ENCODE measurements at places on chromosomes 16 and 17. TPM values are rescaled to one million over a fixed set of nuclear protein-coding genes. Genes with fewer than 3 reads are reported as not detected.

NHLRC4 gene
- total RNA-seq, result 0.74 TPM

GNAO1 gene
- 16.2 TPM for total RNA-seq

CDT1 gene
- total RNA-seq, result 10.8 TPM

ESRP2 gene
- total RNA-seq, result 71.0 TPM

RUNDC3A gene
- 2.0 TPM for total RNA-seq

APPBP2 gene
- 23.6 TPM for total RNA-seq

ALOXE3 gene
- 1.5 TPM for total RNA-seq

DNA sequence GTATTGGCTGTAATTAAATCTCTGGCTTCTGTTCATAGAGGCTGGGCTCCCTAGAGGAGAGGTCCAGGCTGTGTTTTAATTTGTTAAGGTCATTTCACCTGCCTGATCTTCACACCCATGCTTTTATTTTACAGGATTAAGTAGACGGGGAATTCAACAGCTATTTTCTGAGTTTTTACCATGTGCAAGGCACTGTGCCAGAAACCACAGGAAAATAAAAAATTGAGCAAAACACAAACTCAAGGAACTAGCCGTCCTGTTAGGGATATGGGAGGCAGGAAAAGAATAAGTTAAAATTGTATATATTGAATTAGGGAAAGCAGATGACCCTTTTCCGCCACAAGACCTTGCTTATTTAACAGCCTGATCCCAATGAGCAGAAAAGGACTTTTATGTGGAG, 29.1 kb downstream of the HS3ST3A1 start:
- peaks cover 21% of the 10 kb centered on the region for H3K4me1 ChIP-seq
- no peak for DNase-seq
- no peak overlapping the region for H3K27ac ChIP-seq
- no peak overlapping the region for H3K4me3 ChIP-seq
- no peaks in the 10 kb centered on the region for H3K27me3 ChIP-seq

DNA sequence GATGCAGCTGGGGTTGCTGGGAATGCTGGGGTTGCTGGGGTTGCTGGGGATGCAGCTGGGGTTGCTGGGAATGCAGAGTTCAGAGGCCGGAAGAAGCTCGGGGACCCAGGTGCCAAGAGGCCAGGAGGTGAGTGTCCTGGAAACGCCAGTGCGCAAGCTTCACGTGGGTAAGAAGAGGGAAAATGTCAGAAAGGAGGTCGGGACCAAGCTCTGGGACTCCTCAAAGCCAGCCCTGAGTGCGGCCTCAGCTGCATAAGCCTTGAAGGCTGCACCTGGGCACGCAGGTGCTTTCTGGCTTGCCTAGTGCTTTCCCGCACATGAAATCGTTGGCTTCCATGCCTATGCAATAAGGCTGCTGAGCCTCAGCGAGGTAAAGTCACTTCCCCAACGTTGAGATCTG, 48.3 kb downstream of the PITPNM3 start:
- no peaks in the 10 kb centered on the region for H3K36me3 ChIP-seq
- H3K27ac ChIP-seq, result no peak overlapping the region
- H3K4me3 ChIP-seq, result no peak overlapping the region
- no peaks in the 10 kb centered on the region for H3K27me3 ChIP-seq

GRCh38 chr16:25633549-25633948, 58.2 kb upstream of the HS3ST4 start:
- no peak for DNase-seq
- no peaks in the 10 kb centered on the region for H3K27me3 ChIP-seq
- H3K36me3 ChIP-seq, result no peaks in the 10 kb centered on the region
- H3K4me1 ChIP-seq, result no peaks in the 10 kb centered on the region
- no peak overlapping the region for H3K4me3 ChIP-seq

DNA sequence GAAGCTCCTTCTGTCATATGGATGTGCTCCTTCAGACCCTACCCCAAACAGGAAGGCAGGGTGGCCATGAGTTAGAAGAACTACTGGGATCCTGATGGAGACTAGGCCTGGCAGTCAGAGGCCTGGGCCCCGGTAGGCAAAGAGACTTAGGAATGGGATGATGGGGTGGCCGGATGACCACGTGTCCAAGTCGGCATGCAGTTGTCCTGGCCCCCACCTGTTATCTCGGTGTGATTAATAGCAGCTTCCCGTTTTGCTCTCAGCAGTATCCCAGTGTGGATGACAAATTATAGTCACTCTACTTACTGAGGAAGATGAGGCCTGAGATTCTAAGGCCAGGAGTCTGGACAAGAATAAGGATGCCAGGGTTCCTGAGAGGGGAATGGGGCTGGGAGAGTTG, 1.5 kb downstream of the TNFSF12 start:
- no peaks in the 10 kb centered on the region for H3K36me3 ChIP-seq
- DNase-seq, result no peak
- no peaks in the 10 kb centered on the region for H3K27me3 ChIP-seq
- H3K27ac ChIP-seq, result peak overlapping the region; percentile 82
- H3K4me3 ChIP-seq, result no peak overlapping the region
- H3K4me1 ChIP-seq, result peaks cover 24% of the 10 kb centered on the region

DNA sequence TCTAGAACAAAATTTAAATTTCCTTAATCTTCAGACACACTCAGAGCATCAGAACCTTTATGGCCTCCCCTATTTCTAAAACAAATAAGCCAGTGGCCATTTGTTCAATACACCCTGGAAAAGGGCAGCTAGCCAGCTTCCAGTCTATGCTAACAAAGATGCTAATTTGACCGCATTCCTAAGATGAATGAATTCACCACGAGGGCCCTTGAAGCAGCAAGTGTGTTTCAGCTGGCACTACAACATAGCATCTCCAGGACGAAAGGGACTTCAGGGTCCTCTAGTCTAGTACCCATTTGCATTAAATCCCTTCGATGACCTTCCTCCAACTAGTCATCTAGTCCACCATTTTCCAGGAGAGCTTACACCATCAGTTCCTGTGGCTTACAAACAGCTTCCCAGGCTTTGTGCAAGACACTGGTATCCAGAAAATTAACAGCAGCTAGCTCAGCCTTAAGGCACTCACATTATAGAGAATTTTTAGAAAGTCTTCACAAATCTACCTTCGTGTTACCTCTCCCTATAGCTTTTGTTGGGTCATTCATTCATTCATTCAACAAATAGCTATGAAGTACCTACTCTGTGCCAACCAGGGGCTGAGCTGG, 10.9 kb downstream of the KRT37 start:
- H3K4me1 ChIP-seq, result peaks cover 37% of the 10 kb centered on the region
- H3K27me3 ChIP-seq, result no peaks in the 10 kb centered on the region
- H3K36me3 ChIP-seq, result no peaks in the 10 kb centered on the region

GRCh38 chr17:28112181-28112580, 69.7 kb downstream of the NLK start:
- no peak for DNase-seq
- H3K4me3 ChIP-seq, result no peak overlapping the region
- H3K27ac ChIP-seq, result peak overlapping the region; percentile 9

- H3K4me3 ChIP-seq, result no peak overlapping the region
- H3K27me3 ChIP-seq, result no peaks in the 10 kb centered on the region
- H3K4me1 ChIP-seq, result no peaks in the 10 kb centered on the region
Measured at GRCh38 chr16:81951564-81951963, 59.7 kb downstream of the SDR42E1 start.

DNA sequence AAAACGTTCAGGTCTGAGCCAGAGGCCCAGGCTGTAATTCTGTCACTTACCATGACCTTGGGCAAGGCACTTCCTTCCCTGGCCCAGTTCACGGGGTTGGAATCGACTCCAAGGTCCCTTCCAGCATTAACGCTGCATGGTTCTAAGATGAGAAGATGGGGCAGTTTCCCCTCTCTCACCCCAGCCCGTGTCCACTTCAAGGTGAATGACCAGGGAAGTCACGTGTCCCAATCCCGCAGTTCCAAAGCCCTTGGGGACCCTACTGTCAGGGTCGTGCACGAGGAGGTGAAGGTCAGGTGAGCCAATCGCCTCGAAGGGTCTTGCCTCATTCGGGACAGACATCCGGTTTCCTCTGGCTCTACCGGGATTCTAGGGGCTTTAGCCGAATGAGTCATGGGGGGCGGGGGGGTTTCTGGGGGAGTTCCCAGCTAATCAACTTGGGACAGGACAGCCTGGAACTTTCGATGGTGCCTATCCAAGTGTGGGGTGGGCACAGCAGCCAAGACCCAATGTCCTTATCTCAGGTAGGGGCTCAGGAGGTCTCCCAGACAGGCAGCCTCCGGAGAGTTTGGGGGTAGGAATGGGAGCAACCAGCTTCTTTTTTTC, 762 bp upstream of the CSF3 start:
- no peaks in the 10 kb centered on the region for H3K27me3 ChIP-seq
- no peak overlapping the region for H3K4me3 ChIP-seq
- H3K36me3 ChIP-seq, result no peaks in the 10 kb centered on the region
- peak overlapping the region; percentile 89 for H3K27ac ChIP-seq

DNA sequence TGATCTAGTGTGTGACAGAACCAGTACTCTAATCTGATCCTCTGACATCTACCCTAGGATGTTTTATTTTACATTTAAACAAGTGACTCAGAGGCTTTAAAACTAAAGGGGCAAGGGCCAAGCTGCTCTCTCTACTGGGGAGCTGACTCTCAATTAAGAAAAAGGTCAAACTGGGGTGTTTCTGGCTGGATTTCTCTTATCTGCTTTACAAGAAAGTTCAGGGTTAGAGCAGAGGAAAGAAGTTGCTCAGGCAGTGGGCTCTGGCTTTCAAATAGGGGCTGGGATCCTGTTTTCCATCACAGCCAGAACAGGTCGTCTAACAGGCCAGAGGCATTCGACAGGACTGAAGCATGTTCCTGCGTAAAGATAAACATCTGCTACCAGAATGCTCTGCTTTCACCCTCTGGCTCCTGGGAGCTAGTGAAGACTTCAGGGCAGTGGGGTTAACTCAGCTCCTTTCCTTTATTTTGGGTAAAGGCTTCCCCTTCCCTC, 8.5 kb downstream of the MMP28 start:
- H3K27me3 ChIP-seq, result no peaks in the 10 kb centered on the region
- H3K27ac ChIP-seq, result peak overlapping the region; percentile 50
- H3K4me1 ChIP-seq, result peaks cover 63% of the 10 kb centered on the region
- H3K4me3 ChIP-seq, result no peak overlapping the region

DNA sequence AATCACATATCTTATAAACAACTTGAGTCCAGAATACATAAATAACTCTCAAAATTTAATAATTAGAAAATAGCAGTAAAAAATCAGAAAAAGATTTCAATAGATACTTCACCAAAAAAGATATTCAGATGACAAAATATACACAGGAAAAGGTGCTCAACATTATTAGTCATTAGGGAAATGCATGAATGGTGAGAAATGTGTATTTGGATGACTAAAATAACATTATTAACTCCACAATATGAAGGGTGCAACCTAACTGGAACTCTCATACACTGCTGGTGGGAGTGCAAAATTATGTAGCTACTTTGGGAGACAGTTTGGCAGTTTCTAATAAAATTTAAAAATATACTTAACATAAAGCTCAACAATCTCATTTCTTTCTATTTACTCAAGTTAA, 262.3 kb upstream of the AXIN2 start:
- H3K27ac ChIP-seq, result no peak overlapping the region
- no peak overlapping the region for H3K4me3 ChIP-seq
- no peaks in the 10 kb centered on the region for H3K4me1 ChIP-seq
- H3K27me3 ChIP-seq, result no peaks in the 10 kb centered on the region
- DNase-seq, result no peak

DNA sequence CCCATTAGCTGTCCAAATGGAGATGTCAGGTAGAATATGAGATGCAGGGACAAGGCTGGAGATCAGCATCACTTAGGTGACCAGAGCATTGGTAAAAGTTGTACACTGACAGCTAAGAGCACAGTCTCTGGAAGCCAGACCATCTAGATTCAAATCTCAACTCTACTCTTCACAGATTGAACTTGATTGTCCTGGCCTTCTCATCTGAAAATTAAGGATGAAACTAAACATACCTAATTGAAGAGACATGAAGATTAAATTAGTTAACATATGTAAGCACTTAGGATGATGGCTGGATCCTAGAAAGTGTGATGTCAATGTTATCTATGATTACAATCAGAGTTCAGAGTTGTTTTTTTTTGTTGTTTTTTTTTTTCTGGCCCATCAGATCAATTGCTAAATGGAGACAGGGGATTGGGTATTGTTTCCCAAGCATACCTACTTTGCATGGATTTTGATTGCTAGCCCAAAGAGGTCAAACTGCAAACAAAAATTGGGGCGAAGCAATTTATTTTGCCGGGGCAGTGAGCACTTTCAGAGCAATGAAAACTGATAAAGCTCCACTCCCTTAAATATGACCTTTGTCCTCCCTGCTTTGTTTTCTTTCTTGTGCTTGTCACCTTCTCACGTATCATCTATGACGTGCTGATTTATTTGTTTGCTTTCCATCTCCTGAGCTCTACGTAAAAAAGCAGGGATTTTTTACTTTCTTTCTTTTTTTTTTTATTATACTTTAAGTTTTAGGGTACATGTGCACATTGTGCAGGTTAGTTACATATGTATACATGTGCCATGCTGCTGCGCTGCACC, 217.6 kb upstream of the CPHXL start:
- DNase-seq, result no peak
- H3K27ac ChIP-seq, result no peak overlapping the region
- H3K27me3 ChIP-seq, result no peaks in the 10 kb centered on the region
- no peak overlapping the region for H3K4me3 ChIP-seq
- no peaks in the 10 kb centered on the region for H3K36me3 ChIP-seq

DNA sequence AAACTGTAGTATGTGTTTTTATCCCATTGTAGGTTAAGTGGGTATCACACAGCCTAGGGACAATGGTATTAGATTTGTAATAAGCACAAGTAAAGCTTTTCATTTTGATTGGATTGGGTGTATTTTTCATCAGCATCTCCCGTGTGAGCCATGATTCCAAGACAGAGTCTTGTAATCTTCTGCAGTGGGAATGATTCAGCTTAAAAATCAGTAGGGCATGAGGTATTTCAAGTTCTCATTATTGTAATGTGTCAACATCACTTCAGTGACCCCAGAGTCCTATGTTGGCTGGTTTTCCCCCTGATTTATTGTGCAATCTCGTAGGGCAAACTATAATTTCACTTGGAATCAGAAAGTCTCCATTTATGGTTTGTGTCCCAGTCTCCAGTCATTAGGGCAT, 833.2 kb upstream of the RBFOX1 start:
- H3K4me1 ChIP-seq, result no peaks in the 10 kb centered on the region
- H3K27me3 ChIP-seq, result no peaks in the 10 kb centered on the region
- no peak for DNase-seq
- no peak overlapping the region for H3K27ac ChIP-seq
- H3K4me3 ChIP-seq, result no peak overlapping the region
- no peaks in the 10 kb centered on the region for H3K36me3 ChIP-seq

DNA sequence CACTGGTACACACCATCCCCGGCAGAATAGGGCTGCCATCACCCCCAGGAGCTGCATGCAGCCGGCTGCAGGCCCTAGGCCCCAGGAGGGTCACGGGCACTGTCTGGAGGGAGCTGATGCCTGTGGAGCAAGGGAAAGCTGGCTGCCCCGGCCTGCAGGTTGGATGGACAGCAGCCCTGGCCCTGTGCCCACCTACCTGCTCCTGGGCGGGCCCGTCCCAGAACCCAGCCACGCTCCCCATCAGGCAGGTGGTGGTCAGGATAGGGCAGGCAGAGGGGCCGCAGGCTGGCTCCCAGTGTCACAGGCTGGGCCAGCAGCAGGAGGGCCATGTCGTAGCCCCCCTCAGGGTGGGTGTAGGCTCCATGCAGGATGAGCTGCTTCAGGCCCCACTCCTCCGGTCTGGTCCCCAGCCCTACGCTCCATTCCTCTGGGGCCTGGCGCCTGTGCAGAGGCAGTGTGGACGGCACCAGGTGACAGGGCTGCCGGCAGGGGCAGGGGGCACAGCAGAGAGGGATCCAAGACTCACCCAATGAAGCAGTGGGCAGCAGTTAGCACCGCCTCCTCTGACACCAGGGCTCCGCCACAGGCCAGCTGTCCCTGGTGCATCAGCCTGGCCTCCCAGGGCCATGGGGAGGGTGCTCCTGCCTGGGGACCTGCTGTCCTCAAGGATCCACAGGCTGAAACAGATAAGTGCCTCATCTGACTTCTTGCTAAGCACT, 4.0 kb downstream of the PRSS53 start:
- H3K36me3 ChIP-seq, result no peaks in the 10 kb centered on the region
- no peak overlapping the region for H3K4me3 ChIP-seq
- H3K27ac ChIP-seq, result no peak overlapping the region
- DNase-seq, result no peak
- no peaks in the 10 kb centered on the region for H3K27me3 ChIP-seq

Measured in vagina (tissue), 2 donors.